Activated CD4-positive, alpha-beta T cell treated with anti-CD3 and anti-CD28 coated beads for 24 hours (primary cell): ENCODE measurements at places on chromosomes 12 and 14.

DNA sequence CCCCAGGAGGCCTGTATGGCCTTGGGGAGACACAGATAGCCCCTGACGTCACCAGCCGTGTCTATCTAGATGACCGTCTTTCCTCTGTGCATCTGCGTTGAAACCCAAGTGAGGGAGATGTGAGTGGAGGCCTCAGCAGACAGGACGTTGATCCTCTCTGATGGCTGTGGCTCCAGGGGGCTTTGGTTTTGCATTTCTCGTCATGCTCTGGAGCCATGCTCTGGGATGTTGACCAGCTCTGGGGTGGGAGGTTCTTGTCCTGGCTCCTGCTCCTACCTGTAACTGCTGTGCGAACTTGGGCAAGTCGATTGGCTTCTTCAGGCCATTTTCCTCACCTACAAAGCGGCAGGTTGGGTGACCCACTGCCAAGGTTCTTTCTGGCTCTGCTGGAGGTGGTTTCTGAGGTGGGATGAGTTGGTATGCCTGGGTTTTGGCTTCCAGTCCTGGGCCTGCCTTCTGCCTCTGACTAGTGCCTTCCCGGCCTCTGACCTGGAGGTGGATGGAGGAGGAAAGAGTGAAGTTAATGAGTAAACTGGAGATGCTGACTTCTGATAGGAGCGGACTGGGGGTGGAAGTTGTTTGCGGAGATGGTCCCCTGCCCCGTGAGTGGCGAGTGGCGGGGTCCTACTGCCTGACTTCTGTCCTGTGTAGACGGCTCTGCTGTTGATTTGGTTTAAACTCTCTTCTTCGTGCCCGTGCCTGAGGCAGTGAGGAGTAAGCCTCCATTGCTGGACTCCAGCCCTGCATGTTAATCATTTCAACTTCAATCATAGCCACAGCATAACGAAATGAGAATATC lies 8.4 kb downstream of the TSPAN9 start:
- no peak for DNase-seq

GRCh38 chr14:67269298-67270060 lies 28.2 kb downstream of the PALS1 start:
- no peak for DNase-seq

DNA sequence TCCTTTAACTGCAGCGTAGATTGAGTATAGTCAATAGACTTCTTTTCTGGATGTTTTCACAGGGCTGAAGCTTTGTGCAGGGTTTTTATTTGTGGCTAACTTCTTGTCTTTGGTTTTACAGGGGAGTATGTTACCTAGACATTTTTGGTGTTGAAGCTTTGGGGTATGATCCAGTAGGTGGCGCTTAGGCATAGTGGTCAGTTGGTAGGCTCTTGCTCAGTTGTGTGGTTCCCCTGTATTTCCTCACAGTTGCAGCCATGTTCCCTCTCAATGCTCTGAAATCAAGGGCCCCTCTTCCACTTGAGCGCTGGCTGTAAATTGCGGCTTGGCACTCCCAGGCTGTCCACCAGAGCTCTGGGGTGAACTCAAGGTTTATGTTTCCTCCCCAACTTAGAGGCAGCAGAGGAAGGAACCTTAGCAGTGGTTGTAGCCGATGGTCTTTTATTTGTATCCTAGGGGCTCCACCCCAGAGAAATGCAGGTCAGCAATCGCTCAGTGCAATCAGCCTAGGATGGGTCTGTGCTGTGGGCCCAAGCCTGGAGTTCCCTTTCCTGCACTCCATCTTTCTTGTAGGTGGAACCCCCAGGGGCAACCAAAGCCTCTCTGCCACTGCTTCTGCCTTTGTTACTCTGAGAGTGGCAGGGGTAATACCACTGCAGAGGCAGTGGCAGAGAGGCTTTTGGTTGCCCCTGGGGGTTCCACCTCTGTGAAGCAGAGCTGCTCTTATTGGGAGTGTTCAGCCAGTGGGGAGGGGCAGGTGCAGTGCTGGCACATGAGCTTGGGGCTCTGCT lies 55.1 kb downstream of the CMAS start:
- DNase-seq: no peak

- DNase-seq: no peak
Observed at GRCh38 chr14:29643433-29644211, 284.0 kb downstream of the PRKD1 start.

- no peak for DNase-seq
Observed at GRCh38 chr12:62673028-62673815, 206.6 kb downstream of the MON2 start.
